ENCODE measurements at places on chromosomes 16 and 17.

DNA sequence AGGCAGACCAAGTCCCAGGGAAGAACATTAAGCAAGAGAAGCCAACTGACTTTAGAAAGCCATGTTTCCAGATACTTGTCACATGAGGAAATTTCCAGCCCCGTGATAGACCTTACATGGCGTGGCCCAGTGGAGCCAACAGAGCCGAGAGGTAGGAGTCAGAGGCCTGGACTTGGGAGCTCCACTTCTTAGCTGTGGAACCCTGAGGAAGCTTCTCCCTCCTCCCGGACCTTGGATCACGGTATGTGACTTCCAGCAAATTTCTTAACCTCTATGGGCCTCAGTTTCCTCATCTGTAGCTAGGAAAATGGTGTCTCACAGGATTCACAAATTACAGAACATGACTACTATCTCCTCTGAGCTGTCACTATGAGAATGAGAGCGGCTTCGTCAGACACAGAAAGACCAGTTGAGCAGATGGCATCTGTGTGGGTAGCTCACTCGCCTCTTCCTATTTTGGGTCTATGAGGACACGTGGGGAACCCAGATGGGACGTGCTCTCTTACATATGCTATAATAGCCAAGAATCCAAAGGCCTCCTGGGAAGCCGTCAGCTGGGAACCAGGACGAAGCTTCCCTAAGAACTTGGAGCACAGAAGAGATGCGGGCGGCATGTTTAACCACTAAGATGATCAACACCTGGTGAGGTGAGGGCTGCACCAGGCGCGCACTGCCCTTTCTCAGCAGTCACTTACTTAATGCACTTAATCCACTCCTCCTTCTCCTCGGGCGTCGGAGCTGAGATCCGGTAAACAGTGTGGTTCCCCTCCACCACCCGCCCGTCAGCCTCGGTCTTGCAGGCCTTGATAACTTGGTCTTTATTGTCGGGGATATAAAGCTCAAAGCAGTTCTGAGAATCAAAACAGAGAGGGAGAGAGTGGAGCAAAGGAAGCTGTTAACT, 102.3 kb downstream of the CYTH1 start:
- DNase-seq, result no peak

DNA sequence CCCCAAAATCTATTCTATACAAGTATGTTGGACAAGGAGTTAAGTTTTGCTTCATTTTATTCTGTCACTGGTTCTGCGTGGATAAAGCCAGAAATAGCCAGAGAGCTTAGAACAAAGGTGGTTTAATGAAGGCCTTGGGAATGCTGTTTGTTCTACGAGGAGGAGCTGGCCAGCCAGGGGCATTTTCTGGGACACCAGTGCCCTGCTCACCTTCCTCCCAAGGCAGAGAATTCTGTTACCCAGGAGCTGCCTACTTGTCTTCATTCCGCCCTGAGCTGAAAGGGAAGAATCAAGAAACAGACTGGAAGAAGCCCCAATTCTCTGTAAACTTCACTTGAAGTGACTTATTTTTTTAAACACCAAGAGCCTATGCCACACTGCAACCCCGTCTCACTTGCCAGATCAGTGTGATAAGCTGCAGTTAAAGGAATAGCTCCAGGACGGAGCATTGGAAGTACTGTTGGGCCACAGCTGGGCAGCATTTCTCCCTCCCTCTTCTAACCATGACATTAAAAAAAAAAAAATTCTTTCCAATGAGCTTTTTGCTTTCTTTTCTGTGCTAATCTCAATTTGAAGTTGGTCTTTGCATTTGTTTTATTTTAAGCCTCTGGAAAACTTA, 149.8 kb upstream of the DYNLRB2 start:
- no peak for DNase-seq

- DNase-seq, result no peak
These were observed 15.2 kb downstream of the CNGB1 start for GRCh38 chr16:57955572-57956188.

GRCh38 chr17:80122026-80122575, 20.7 kb downstream of the GAA start:
- DNase-seq, result no peak

GRCh38 chr17:74447628-74448159, 15.8 kb downstream of the GPRC5C start:
- DNase-seq, result no peak

GRCh38 chr16:84396537-84397008, 28.2 kb downstream of the ATP2C2 start:
- DNase-seq, result no peak

- DNase-seq, result no peak
These were observed 530 bp downstream of the GSG1L start for GRCh38 chr16:28062847-28063521.

- no peak for DNase-seq
These were observed 78.8 kb downstream of the ZFHX3 start for GRCh38 chr16:72969146-72969545.

- no peak for DNase-seq
These were observed 17.7 kb upstream of the DOK4 start for GRCh38 chr16:57504001-57504400.

DNA sequence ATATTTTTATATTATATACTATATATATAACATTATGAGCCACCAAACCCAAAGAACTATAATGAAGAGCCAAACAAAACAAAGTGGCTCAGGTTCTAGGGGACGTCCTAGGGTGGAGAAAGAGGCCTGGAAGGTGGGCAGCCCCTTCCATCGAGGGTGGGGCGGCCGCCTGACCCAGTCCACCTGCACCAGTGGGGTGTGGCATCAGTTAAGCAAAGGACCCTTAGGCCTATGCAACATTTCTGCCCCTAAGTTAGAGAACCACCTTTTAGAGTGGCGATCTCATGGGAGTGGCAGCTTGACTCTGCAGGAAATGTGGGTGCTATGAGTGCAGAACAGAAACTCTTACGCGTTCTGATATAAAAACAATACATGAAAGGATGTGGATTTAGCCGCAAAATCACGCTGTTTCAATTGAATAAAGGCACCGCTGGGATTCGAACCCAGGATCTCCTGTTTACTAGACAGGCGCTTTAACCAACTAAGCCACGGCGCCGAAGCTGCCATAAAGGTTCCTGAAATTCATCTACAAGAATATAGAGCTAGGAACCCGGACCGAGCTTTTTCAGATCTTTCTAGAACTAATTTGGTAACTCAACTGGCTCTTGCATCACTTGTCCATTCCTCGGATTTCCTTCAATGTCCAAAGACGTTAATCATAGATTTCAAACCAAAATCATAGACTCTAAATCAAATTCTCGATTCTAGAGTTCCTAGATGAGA, 15.6 kb upstream of the AURKB start:
- DNase-seq, result peak; percentile 91

DNA sequence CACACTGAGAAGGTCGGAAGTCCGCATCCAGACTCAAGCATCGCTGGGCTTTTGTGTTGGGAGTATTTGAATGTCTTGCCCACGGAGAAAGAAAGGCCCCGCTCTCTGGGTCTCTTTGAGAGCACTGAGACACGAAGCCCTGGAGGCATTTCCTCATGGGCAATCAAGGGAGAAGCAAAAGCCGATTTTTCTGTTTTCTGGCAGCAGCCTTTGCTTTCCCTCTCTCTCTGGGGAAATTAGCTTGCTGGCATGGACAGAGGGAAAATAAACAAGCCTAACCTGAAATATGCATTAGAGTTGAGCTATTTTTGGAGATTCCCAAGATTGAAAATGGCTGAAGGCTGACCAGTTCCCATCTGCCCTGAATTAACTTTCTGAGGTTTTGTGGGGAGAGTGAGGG, 238.7 kb downstream of the HAPSTR1 start:
- no peak for DNase-seq

- no peak for DNase-seq
These were observed 314.2 kb downstream of the FOXL1 start for GRCh38 chr16:86892509-86892908.

DNA sequence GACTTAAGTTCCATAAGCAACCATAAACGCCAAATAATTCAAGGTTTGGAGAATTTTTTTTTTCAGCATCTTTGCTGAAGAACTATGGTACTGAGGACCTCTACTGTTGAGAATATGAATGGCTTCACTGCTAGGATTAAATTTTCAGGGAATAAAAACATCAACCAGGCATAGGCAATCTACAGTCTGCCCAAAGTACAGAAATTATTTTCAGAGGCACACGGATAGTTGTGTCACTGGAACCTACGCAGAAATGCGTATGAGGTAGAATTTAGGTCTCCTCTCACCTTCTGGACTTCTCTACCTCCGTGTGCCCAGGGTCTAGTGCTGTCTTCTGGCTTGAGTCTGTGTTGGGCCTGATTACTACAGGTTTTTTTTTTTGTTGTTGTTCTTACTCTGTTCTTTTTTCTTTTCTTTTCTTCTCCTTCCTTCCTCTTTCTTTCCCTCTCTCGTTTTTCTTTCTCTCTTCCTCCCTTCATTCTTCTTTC, 39.7 kb downstream of the NACA2 start:
- peak; percentile 80 for DNase-seq

DNA sequence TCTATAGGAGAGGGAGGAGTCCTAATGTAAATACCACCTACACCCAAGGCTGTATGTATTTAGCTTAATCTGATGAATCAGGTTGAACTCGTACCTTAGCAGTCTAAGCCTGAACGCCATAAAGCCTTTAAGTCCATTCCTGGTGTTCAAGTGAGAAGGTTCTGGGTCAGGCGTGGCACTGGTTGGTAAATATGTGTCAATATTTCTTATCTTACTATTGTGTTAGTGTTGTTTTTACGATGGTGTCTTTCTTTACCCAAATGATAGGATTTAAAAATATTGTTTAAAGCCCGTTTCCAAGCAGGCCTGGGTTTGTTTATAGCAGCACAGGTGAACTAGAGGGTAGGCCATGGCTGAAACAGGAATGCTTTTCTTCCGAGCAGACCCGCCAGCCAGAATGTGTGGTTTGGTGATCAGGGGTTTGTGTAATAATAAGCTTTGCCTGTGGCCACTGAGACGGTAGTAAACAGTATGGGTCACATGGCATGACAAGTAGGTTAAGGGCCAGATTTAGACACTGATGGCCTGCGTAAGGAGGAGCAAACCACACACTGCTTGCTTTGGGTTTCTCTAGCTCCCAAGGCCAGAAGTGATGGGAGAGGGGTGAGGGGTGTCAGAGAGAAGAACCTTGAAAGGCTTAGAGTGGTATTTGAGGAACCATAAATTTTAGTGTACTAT, 3.3 kb downstream of the TMEM94 start:
- peak; percentile 79 for DNase-seq

DNA sequence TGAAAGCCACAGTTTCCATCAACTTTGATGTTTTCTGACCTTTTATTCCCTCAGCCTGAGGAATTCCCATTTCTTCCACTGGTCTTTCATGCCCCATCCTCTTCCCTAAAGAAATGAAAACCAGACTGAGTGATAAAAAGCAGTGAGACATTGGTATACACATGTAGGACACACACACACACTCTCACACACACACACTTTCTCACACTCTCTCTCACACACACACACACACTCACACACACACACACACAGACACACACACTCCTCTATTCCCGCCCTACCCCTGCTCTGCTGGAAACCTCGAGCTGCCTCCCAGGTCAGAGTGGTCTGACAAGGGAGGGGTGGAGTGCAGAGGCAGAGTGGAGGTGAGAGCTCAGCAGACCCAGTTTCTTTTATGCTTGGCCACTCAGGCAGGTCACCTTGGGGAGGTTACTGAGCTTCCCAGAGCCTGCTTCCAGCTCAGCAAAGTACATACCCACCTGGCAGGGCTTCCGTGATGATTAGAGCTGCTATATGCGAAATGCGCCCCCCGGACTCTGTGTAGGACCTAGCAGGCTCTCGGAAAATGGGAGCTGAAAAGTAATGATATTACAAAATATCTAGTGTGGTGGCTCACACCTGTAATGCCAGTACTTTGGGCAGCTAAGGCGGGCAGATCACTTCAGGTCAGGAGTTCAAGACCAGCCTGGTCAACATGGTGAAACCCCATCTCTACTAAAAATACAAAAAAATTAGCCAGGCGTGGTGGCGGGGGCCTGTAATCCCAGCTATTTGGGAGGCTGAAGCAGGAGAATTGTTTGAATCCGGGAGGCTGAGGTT, 30.7 kb downstream of the CCR7 start:
- DNase-seq, result no peak

DNA sequence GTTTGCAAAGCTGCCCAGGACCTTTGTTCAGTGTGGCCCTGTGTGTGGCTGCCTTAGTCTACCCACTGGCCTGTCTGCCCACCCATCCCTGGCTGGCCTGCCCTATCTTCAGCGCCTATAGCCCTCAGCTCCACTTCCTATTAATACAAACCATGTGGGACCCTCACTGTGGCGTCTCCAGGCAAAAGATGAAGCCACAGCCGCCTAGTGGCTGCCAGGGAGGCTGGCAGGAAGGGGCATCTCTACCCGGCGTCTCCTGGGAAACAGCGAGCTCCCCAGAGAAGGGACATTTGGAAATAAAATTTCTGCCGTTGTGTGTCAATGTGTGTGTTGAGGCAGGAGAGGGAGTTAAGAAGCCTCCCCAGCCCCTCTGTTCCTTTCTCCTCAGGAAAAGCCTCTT, 31.5 kb downstream of the NEUROD2 start:
- peak; percentile 60 for DNase-seq

- DNase-seq, result no peak
These were observed 19.6 kb upstream of the GINS2 start for GRCh38 chr16:85708338-85708737.

- peak; percentile 44 for DNase-seq
These were observed 221.2 kb upstream of the N4BP1 start for GRCh38 chr16:48831076-48831722.

DNA sequence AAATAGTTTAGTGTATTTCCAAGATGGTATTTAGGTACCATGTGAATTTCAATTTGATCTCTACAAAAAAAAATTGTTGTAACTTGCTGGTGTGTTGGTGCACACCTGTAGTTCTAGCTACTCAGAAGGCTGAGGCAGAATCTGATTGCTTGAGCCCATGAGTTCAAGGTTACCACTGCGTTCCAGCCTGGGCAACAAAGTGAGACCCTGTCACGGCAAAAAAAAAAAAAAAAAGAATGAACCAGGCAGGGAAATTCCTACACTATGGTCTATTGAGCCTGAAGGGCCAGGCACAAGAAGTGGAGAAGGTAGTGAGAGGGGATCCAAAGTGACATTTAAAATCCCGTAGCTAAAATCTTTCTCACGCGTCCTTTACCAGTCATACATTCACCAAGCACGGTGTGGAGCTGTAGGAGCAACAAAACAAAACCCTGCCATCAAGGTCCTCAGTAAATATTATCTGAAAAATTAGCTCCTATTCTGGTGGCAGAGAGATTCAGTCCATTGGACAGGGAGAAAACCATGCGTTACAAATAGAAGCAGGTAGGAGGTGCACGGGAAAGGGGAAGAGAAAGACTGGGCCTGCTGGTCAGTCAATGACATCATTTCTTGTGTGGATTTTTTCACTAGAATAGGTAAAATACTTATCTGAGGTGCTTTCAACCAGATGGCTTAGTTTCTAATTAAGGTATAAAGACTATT, 27.3 kb downstream of the TXNDC11 start:
- DNase-seq, result no peak
